Body of pancreas (tissue), 4 donors: ENCODE measurements at places on chromosomes 3 and 15. TPM values are rescaled to one million over a fixed set of nuclear protein-coding genes. Genes with fewer than 3 reads are reported as not detected.

GRCh38 chr3:53171827-53172505, 11.0 kb downstream of the PRKCD start:
- no peaks in the 10 kb centered on the region for H3K36me3 ChIP-seq
- H3K27ac ChIP-seq = peak overlapping the region; percentile 31
- no peak overlapping the region for H3K4me3 ChIP-seq
- no peaks in the 10 kb centered on the region for H3K27me3 ChIP-seq

DNA sequence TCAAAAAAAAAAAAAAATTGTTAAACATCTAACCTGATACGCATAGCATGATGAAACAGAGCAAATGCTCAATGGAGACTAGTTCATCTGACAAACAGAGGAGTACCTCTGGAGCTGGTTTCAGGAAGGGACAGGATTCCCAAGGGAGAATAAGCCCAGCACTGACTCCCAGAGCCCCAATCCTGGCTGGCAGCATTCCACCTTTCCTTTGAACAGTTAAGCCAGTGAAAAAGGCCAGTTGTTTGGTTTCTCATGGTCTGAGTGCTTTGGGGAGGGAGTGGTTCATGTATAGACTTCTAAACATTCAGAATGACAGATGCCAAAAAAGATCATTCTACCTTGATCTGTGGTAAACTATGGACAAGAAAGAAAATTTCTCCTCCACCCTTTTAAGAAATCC, 277.9 kb upstream of the RARB start:
- DNase-seq = no peak
- no peak overlapping the region for H3K27ac ChIP-seq
- no peaks in the 10 kb centered on the region for H3K27me3 ChIP-seq

GRCh38 chr15:63221346-63221745, 31.9 kb downstream of the RAB8B start:
- no peaks in the 10 kb centered on the region for H3K27me3 ChIP-seq
- no peaks in the 10 kb centered on the region for H3K4me1 ChIP-seq
- no peak overlapping the region for H3K4me3 ChIP-seq

DNA sequence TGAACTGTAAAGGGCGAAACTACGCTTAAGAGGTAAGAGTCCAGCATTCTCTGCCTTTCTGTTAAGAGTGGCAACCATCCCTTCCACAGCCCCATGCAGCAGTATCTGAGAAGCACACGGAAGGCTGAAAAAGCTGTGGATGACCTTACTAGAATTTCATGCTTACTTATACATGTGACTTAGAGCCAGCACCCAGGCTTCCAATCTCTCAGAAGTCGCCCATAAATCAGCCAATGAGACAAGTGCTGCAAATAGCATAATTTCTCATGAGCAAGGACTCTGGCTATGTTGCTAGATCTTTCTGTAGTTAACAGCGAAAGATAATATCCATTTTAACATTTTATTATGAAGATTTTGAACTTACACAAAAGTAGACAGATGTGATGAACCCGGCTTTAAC, 65.3 kb downstream of the IGF2BP2 start:
- peaks cover 8% of the 10 kb centered on the region for H3K4me1 ChIP-seq
- DNase-seq = no peak
- peak overlapping the region; percentile 43 for H3K27ac ChIP-seq
- H3K4me3 ChIP-seq = no peak overlapping the region
- H3K36me3 ChIP-seq = no peaks in the 10 kb centered on the region
- no peaks in the 10 kb centered on the region for H3K27me3 ChIP-seq

Gene FBXW12
- 3.4 TPM for total RNA-seq

GRCh38 chr15:98393471-98393870, 254.9 kb upstream of the IGF1R start:
- no peak overlapping the region for H3K27ac ChIP-seq
- H3K4me3 ChIP-seq = no peak overlapping the region
- no peaks in the 10 kb centered on the region for H3K4me1 ChIP-seq
- no peaks in the 10 kb centered on the region for H3K36me3 ChIP-seq

Gene LXN
- total RNA-seq = 3.3 TPM

Gene IL17RE
- 18.2 TPM for total RNA-seq

- H3K4me1 ChIP-seq = peaks cover 29% of the 10 kb centered on the region
- H3K27me3 ChIP-seq = no peaks in the 10 kb centered on the region
- DNase-seq = no peak
- H3K27ac ChIP-seq = no peak overlapping the region
- no peaks in the 10 kb centered on the region for H3K36me3 ChIP-seq
Observed at GRCh38 chr3:42613462-42613861, 13.0 kb downstream of the NKTR start.

- H3K4me1 ChIP-seq = no peaks in the 10 kb centered on the region
- H3K4me3 ChIP-seq = no peak overlapping the region
- no peaks in the 10 kb centered on the region for H3K36me3 ChIP-seq
- H3K27me3 ChIP-seq = no peaks in the 10 kb centered on the region
- H3K27ac ChIP-seq = no peak overlapping the region
Observed at GRCh38 chr15:23642413-23643044, 5.1 kb downstream of the MAGEL2 start.

GRCh38 chr3:190058521-190059241, 62.0 kb downstream of the P3H2 start:
- H3K27me3 ChIP-seq = no peaks in the 10 kb centered on the region
- H3K4me3 ChIP-seq = no peak overlapping the region
- no peaks in the 10 kb centered on the region for H3K36me3 ChIP-seq
- DNase-seq = no peak
- H3K27ac ChIP-seq = no peak overlapping the region
